NCI-H2081 treated with DMSO at 0.1 percent for 48 hours (cell line): ENCODE measurements at places on chromosomes 4 and X.

DNA sequence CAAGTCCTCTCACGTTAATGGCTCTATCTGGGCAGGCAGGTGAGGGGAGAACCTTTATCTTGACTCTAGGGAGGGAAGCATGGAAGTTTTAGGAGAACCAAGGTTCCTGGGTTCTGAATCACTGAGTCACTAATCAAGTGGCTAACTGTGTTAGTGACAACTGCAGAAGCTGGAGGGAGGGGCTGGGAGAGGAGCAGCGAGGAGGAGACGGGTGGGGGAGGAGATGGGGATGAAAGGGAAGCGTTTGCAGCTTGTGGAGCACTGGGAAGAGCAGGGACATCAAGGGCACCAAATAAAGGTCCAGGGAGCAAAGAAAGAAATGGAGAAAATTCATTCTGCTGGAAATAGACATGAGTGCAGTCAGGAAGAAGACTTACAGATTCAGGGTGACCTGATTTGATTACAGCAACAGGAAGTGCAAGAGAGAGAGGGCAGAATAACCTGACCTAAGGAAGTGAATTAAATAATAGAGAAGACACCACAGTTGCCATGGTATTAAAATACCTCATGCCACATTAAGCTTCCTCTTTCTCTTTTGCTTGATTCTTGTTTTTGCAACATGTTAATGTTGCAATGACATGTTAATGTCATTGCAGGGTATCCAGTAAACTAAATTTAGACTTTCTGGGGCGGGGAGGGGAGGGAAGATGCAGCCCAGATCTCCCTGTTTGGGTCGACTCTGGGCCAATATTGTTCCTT, 4.5 kb upstream of the SETD7 start:
- DNase-seq = no peak

GRCh38 chr4:2803624-2804448, 11.0 kb downstream of the SH3BP2 start:
- no peak for DNase-seq

DNA sequence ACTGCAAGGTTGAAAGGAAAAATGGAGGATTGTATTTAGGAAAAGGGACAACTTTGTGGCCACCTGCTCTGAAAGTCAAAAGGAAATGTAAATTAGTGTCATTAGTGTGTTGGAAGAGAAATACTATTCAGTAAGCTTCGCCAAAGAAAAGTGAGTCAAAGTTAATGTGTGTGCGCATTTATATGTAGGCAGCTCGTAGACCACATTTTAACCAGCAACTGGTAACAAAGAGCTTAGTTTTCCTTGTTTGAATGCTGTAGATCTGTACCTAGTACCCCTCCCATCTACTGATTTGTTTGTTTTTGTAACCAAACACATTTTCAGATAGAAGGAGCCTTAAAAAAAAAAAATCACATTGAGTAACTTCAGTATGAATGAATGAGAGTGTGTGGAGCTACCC, 69.3 kb downstream of the GPAT3 start:
- no peak for DNase-seq

DNA sequence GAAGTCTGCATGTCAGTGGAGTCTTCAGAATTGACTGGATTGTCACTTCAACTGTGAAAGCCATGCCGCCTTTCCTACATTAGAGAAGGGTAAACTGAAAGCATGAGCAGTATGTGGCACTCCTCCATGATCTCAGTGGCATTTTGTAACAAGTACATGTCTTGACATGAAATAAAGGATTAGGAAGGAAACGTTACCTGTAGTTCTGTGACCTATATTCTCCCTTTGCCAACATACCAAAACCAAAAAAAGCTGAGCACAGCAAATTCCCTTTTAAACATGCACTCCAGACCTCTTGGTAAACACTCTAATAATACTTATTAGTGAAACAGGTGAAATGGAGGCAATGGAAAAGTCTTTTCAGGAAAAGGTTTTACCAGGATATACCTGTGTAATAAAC, 344.2 kb downstream of the GRIA2 start:
- DNase-seq = no peak

DNA sequence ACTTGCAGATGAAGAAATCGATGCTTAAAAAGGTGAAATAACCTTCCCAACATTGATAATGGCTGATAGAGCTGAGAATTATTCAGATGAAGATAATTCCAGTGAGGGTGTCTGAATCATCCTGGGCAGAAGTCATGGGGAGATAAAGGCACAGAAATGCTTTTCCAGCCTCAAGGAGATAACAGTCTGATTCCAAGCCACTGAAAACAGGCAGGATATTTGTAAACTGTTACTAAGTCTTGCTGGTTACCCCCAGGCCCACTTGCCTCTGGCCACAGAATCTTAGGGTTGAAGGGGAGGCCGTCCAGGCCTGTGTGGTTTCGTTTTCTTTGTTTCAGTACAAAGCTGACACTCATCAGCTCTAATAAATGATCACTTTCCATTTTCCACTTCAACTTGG, 158.5 kb downstream of the SH3KBP1 start:
- DNase-seq = no peak

DNA sequence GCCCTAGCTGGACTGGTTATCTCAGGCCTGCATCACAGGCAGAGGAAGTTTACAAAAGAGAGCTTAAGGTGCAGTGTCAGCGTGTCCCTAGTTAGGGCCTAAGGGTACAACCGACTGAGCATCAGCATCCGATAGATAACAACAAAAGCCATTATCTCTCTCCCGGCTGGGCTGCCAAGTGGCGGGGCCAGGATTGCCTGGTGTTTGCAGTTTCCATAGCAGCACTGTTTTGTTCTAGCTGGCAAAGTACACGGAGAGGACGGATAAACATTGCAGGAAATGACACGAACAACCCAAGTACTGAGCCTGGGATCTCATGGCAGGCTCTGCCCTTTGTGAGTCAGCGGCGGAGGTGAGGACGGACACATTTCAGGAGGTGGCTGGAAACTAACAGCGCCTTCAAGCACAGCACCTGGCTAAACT, 104.7 kb upstream of the NOCT start:
- DNase-seq = peak; percentile 96

DNA sequence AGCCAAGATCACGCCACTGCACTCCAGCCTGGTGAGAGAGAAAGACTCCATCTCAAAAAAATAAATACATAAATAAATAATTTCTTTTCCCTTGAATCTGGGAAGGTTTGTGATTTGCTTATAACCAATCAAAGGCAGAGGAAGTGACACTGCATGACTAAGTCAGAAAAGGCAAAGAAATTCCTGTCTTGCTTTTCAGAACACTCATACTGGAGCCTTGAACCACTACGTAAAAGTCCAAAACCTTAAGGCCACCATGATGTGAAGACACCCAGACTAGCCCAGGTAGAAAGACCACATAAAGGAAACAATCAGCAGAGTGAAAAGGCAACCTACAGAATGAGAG, 36.6 kb downstream of the TMEM156 start:
- no peak for DNase-seq

- no peak for DNase-seq
Measured at GRCh38 chrX:128436397-128437103, 384.3 kb upstream of the ACTRT1 start.

GRCh38 chr4:2348786-2349185, 69.7 kb downstream of the ZFYVE28 start:
- DNase-seq = no peak
